ENCODE measurements at places on chromosomes 5 and 9.

DNA sequence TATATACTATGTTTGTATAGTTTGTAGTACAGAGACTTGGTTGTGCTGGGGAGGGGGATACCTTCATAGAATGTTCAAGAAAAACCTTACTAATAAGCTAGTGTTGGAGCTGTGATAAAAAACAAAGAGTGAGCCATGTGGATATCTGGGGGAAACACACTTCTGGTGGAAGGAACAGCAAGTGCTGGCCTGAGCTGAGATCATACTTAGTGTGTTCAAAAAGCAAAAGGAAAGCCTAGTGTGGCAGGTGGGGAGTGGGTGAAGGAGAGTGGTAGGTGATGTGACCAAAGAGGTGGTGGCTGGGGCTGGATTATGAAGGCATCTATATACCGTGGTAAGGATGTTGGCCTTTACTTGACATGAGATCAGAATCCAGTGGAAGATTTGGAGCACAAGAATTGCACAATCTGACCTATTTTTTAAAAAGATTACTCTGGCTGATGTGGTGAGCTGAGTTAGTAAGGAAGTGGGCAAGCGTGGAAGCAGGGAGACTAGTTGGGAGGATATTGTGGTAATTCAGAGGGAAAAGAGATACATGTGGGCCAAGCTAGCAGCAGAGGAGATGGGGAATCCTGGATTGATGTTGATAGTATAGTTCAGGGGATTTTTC, 26.6 kb downstream of the PALM2AKAP2 start:
- DNase-seq: no peak

- DNase-seq: no peak
Measured at GRCh38 chr5:3051400-3051799, 299.9 kb upstream of the IRX2 start.

- no peak for DNase-seq
Measured at GRCh38 chr5:56251440-56251839, 18.3 kb upstream of the ANKRD55 start.

DNA sequence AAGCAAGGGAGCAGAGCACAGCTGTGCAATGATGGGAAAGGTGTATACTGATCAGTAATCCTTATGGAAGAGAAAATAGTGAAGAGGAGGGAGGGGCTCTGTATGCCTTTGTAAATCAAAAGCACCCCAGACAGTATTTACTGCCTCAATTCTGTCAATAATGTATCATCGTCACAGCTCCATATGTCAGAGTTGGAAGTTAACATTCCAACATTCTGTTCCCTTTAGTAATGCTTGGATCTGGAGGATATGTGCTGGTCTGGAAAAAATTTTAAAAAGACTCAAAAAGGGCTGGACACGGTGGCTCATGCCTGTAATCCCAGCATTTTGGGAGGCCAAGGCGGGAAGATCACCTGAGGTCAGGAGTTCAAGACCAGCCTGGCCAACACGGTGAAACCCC, 310.4 kb downstream of the ACTL7B start:
- no peak for DNase-seq

GRCh38 chr5:142974409-142974808, 204.2 kb downstream of the ARHGAP26 start:
- DNase-seq: no peak

GRCh38 chr5:179153341-179153901, 93.2 kb downstream of the ZNF354C start:
- DNase-seq: no peak

DNA sequence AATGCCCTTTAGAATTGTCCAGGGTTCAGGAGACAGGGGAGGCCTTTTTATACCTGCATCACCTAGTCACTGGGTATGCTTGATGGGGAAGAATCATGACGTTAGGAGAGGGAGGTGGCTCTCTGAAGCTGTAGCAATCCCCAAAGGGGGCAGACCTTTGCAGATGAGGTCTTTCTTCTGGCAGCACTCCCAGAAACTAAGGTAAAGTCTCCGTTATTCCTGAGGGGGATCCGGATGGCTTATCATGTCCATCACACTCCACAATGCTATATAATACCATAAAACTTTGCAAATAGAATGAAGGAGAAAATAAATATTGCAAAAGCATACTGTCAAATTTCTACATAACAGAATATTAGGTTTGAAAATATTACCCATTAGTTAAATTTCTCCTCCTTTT, 21.5 kb upstream of the CAST start:
- no peak for DNase-seq

GRCh38 chr9:88835038-88835466, 156.2 kb upstream of the S1PR3 start:
- DNase-seq: no peak

DNA sequence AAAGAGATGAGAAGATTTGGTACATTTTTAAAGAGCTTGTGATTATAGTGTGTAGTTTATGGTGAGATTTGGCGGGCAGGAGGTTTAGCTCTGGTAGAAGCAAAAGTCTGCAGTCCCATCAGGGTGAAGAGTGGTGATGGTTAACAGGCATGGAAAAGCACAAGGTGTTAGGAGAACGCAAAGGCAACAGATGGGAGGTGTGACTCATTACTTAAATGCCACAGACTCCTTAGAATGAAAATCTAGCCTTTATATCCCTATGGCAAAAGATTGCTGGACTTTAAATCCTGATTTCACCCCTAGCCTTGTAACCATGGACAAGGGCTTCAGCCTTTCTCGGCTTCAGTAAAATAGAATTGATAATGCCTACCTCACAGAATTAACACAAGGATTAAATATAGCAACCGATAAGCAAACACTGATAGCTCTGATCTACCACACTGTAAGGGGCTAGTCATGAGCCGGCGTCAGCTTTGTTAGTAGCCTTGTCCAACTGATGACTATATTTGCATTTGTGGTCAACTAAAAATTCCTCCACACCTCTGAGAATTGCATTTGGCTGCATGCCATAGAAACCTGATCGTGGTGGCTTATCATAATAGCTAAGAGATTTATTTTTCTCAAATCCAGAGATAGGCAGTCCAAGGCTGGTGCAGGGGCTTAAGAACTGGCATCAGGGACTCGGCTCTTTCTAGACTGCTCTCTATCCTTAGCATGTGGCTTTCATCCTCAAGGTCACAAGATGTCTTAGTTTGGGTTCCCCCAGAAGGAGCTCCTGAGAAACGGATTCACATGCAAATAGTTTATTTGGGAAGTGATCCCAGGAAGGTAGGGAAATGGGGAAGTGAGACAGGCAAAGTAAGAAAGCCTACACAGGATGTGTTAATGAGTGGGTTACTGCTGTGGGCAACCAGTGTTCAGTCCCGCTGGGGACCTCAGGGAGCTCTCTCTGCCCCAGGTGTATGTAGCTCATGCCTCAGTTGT, 19.6 kb downstream of the MFAP3 start:
- DNase-seq: no peak

- DNase-seq: no peak
Measured at GRCh38 chr5:143194206-143194605, 209.3 kb downstream of the NR3C1 start.

DNA sequence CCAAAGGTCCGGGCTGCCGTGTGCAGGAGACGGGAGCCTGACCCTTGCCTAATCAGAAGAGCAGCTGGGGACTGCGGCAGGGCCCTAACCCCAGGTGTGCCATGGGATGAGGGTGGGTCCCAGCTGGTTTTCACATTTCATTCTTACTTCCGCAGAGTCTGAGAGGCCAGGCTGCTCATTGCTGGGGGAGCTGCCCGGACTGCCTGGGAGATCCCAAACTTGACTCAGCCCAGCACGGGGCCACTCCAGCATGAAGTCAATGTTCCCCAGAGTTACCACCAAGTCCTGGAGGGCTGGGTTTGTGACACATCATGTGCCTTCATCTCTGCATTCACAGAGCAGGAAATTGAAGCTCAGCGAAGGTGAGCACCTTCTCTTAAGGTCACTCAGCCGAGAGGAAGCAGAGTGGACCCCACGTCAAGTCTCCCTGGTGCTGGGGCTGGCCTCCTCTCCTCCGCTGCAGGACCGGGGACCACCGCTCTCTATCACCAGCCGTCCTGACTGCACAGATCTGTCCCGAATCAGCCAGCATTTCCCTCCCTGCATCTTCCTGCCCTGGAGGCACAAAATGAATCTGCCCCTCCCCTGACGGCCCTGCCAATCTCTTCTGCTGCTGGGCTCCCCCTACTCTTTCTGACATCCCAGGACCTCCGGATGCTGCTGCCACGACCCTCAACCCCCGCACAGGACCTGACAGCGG, 54.6 kb upstream of the PHYKPL start:
- no peak for DNase-seq

DNA sequence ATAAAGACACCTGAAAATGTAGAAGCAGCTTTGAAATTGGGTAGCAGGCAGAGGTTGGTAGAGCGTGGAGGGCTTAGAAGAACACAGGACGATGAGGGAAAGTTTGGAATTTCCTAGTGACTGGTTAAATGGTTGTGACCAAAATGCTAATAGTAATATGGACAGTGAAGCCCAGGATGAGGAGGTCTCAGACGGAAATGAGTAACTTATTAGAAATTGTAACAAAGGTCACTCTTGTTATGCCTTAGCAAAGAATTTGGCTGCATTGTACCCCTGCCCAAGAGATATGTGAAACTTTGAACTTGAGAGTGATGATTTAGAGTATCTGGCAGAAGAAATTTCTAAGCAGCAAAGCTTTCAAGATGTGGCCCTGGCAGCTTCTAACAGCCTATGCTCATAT, 382.5 kb downstream of the KCNN2 start:
- DNase-seq: no peak

DNA sequence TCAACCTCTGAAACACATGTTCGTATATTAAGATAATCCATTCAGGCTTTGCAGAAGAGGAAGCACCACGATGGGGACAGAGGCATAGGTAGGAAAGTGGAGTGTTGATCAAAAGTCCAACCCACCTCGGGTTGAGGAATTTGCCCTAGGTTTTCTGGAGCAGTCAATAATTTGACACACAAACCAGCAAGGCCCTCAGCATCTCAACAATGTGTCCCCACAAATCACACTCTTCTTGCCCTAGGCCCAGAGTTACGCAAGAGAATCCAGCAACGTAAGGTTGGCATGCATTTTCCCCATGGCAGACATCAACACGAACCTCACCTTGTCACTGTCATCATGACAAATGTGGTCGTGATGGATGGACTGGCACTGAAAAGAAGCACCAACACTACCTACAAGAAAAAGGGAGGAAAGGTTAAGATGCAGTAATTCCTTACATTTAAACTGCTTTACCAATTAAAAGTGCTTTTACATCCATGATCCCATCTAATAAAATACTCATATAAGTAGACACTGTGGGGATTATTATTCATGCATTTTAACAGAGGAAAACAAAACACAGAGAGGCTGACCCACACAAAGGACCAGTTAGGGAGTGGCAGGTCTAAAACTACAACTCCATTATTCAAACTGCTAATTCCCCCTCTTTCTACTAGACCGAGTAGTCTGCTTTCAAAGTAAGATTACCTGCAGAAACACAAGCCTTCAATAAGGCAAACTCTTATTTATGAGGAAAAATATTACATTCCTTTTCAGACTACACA, 24.4 kb upstream of the RNF38 start:
- no peak for DNase-seq

DNA sequence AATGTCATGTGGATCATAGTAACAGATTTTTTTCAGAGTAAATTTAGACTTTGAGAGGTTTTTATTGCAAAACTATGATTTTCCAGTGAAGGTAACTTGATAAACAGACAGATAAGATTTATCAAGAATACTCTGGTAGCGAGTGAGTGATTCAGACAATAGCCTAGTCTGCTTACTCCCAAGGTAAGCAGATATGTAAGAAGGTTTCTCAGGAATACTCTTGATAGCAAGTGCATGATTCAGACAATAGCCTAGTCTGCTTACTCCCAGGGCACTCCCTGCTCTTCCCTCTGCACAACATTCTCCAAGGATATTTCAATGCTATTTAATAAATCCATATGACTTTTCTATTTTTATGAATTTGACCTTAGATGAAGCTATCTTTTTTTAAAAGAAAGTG, 1881.5 kb downstream of the EFNA5 start:
- no peak for DNase-seq

GRCh38 chr9:73780916-73781315, 629.3 kb downstream of the ANXA1 start:
- no peak for DNase-seq

DNA sequence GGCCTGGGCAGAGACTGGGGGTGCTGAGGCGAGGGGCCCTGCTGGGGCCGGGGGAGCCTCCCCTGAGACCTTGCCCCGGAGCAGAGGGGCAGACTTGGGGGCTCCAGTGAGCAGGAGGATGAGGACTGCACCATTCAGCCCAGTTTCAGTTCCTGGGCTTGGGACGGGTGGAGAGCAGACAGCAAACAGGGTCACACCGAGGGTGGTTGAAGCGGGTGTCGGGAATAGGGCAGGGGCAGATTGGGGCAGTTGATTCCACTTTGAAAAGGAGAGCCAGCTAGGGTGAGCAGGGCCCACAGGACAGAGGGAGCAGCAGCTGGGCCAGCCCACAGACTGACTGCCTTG, 4.5 kb downstream of the GRK6 start:
- DNase-seq: no peak

- no peak for DNase-seq
Measured at GRCh38 chr9:14500705-14501104, 186.8 kb upstream of the NFIB start.
